ENCODE measurements at places on chromosomes 7 and 10.
A peak's percentile ranks its signal among the peaks of the same experiment; 100 is the strongest.

- DNase-seq, result no peak
Measured at GRCh38 chr10:45155784-45156183, 155.1 kb downstream of the ZNF22 start.

- DNase-seq, result no peak
Measured at GRCh38 chr10:8216893-8217292, 162.4 kb downstream of the GATA3 start.

DNA sequence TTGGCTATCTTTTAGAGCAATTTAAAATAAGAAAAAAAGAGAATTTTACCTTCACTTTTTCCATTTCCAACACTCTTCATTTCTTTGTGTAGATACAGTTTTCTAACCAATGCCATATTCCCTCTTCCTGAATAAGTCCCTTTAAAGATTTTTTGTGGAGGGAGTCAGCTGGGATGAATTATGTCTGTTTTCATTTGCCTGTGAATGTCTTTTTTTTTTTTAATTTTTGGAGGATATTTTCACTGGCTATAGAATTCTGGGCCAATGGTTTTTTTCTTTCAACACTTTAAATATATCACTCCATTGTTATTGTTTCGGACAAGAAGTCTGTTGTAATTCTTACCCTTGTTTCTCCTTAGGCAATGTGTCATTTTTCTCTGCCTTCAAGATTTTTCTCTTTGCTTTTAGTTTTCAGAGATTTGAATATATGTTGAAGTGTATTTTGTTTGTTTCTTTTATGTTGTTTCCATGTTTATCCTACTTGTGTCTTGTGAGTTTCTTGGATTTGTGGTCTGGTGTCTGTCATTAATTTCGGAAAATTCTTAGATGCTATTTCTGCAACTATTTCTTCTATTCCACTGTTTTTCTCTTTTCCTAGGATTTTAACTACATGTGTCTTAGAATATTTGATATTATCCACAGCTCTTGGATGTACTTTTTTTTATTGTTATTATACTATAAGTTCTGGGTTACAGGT lies 20.0 kb upstream of the CXCL12 start:
- no peak for DNase-seq

DNA sequence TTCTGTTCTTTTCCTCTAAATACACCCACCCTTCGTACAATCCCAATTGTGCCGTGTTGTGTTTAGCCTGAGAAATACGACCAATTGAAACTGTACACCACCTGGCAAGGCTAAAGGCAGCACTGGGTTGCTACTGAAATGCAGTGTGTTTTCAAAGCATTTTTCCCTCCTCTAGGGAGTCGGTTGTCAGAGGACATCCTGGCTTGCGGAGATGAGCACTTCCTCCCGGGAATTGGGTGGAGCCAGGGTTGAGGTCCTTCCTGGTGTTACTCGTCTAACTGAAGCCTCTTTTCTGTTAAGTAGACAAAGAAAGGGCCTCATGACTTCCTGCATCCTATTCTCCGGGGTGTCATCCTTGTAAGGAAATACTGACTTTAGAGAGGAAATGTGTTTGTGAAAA lies 133.5 kb downstream of the MTPAP start:
- no peak for DNase-seq

DNA sequence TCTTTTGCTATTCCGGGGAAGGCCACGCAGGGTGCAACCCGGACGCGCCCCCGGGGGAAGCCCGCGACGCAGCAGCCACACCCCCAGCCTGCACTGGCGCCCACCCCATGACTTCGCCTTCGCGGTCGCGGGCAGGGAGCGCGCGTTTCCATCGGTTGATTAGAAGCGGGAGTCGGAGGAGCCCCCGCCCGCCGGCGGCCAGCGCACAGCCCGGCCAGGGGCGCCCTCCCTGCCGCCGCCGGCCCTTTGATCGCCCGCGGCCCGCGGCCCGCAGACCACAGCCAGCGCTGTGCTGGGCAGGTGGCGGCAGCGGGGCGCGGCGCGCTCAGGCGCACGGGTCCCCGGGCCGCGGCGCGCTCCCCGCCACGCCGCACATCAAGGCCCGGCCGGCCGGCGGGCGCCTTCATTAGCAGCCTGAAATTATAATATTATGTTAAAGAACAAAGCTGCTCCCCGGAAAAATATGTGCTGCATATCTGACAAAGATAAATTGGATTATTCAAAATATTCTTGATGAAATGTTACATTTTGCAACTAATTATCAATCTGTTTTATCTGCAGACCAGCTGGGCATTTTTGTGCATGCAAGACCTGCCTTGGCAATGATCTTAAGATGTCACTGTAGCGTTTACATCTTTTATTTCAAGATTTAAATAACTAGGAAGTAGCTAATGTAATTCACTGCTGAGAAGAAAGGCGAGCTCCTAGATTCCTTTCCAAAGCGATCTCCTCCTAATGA lies 160.7 kb upstream of the MKI67 start:
- no peak for DNase-seq

DNA sequence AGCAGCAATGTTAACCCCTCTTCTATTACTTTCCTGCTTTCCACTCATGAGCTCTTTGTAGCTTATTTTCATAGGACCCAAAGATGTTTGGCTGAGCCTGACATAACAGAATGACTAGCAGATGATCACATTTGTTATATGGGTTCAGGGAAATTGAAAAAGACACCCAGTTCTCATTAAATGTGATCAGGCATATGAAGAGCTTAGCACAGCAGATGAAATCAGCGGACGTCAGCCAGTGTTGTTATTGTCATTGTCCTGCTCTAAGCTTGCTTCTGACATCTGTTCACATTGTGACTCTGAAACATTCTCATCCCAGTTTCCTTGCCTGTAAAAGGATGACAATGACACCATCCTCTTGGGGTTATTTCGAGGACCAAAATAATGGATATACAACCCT lies 43.5 kb downstream of the FAM241B start:
- no peak for DNase-seq

- no peak for DNase-seq
Measured at GRCh38 chr10:10785627-10786026, 232.0 kb upstream of the CELF2 start.

- no peak for DNase-seq
Measured at GRCh38 chr7:27167916-27168264, 2.6 kb upstream of the HOXA9 start.

DNA sequence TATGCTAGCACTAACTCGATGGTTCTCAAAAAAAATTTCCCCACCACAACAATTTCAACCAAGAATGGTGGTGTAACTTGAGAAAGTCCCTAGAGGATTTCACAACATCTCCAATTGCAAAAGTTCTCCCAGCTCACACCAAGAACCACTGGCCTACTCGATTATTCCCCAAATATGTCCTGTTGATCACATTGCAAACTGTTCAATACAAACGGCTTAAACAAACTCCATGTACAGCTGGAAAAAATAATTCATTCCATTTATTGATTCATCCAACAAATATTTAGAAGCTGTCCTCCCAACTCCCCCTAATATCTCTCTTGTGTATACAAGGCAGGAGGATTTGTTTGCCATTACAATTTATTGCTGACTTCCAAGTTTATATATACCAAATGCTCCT lies 19.1 kb downstream of the TMEM176B start:
- DNase-seq, result no peak

- DNase-seq, result no peak
Measured at GRCh38 chr7:46654546-46655443, 733.7 kb upstream of the IGFBP3 start.

- no peak for DNase-seq
Measured at GRCh38 chr7:118836933-118837332, 612.4 kb downstream of the ANKRD7 start.

- no peak for DNase-seq
Measured at GRCh38 chr7:148799893-148800555, 84.1 kb downstream of the EZH2 start.

GRCh38 chr10:1199345-1199673 lies 143.1 kb downstream of the WDR37 start:
- DNase-seq, result no peak

- peak; percentile 14 for DNase-seq
Measured at GRCh38 chr10:123021517-123021916, 12.7 kb downstream of the ACADSB start.

DNA sequence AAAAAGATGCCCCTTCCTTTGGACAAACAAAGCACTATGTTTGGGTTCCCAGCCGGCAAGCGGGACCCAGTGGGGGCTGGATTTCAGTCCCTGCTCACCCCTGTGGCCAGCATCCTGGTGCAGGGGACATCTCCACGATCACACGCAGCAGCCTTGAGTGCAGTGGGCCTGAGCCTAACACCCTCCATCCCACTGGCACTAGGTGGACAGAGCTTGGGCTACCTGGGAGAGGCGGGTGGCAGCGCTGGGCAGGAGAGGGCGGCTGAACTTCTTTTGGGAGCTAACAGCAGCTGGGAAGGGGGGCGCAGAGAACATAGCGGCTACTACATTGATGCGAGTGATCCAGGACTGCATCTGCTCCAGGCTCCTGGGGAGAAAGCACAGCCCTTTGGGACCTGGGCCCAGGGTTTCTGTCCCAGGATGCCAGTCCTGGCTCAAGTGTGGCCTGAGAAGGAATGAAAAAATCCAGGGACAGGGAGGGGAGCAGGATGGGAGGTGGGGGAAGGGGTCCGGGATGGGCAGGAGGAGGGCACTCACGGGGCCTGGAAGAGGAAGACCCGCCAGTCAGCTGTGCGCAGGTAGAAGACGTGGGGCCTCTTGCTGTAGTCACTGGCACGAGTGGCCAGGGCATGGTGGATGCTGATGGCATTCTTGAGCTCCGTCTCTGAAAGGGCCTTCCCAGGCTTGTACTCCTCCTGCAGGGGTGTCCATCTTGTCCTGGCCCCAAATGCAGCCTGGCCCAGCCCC lies 9.0 kb downstream of the NFKB2 start:
- DNase-seq, result no peak

DNA sequence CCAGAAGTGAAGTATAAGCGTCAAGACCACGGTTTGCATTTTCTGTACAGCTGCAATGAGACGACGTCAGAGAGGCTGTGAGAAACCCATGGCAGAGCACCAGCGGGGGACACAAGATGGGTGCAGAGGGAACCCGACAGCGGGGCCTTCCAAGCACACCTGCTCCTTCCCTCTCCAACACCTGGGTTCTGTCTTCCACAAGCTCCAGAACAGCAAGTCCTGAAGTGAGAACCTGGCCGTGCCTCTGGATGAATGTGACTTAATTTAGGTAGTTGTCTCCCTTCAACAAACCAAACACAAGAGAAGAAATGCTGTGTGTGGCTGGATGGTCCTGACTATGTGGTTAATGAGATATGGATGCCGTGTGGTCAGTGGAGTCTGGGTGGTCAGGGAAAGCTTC lies 76.1 kb downstream of the ADAM12 start:
- no peak for DNase-seq

- no peak for DNase-seq
Measured at GRCh38 chr10:86103391-86104101, 263.0 kb downstream of the GRID1 start.

- no peak for DNase-seq
Measured at GRCh38 chr10:102602272-102603045, 41.8 kb upstream of the TRIM8 start.

DNA sequence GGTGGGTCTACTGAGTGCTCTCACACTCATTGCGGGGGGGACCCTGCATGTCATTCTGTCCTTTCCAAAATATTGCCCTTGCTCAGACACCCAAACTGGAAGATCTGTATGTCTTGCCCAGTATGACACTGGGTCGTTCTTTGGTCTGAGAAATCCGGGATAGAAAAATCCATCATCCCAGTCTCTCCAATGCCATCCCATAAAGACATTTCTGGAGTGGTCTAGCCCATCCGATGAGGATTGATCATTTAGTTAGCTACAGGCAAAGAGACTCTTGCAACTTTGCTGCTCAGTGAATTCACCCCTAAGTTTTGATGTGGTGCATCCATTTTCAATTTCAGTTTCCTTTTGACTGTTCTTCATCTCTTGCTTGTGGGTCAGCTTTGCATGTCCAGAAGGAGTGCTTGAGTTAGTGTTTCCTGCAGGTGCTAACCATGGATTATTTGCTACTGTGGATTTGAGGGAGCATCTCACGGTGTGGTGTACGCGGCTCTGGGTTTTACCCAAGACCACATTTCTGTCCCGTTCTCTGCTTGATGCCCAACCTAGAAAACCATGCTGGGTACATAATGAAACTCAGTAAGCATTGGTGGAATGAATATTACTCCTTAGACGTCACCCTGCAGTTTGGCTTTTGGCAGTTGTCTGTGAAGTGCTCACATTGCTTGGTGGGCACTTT lies 247.0 kb upstream of the MKI67 start:
- no peak for DNase-seq

GRCh38 chr7:19373334-19373733 lies 228.1 kb upstream of the FERD3L start:
- no peak for DNase-seq

- no peak for DNase-seq
Measured at GRCh38 chr7:142436601-142437000, 178.7 kb upstream of the PRSS58 start.

- no peak for DNase-seq
Measured at GRCh38 chr7:69309601-69310000, 288.7 kb upstream of the AUTS2 start.

DNA sequence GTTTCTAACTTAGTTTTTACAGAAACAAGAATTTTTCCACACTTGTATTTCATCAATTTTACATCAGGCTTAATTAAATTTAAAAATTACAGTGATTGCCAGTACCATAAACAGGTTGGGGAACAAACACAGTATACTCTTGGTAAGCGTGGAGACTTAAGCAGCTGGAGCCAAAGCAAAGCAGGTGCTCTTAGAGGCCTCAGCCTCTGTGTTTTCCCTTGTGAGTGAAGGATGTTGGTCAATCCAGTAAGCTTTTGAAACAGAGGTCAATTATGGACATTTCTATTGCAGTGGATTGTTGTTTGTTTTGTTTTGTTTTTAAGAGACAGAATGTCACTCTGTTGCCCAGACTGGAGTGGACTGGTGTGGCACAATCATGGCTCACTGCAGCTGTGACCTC lies 100.6 kb upstream of the CELF2 start:
- DNase-seq, result no peak
